ENCODE measurements at places on chromosomes 4 and X.

DNA sequence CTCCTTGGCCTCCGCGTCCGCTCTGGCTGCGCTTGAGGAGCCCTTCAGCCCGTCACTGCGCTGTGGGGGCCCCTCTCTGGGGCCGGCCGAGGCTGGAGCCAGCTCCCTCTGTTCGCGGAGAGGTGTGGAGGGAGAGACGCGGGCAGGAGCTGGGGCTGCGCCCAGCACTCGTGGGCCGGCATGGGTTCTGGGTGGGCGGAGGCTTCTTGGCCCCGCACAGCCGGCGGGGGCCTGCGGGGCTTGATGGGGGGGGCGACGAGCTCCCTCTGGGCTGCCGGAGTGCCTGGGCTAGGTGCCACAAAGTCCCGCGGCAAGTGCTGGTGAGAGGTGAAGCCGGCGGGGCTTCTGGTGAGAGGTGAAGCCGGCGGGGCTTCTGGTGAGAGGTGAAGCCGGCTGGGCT, 61.9 kb downstream of the ANKRD50 start:
- no peaks in the 10 kb centered on the region for H3K27me3 ChIP-seq
- no peaks in the 10 kb centered on the region for H3K4me1 ChIP-seq
- no peak overlapping the region for H3K4me3 ChIP-seq
- H3K36me3 ChIP-seq, result peaks cover 7% of the 10 kb centered on the region
- DNase-seq, result no peak

DNA sequence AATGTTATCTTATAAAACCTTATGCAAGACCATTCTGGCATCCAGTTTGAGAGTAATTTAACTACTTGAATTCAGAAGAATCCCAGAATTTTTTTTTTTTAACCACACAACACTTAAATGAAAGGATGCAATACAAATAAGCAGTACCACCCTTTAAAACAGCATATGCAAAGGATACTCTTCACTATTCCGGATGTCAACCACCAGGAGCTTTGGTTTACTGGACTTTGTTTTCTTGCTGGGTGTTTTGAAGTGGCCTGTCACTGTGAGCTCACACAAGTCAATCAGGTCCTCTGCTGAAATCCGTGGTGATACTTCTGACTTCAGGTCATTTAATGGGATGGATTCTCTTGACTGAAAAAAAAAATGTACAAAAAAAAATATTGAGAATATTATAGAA, 200.0 kb downstream of the TBCK start:
- H3K4me3 ChIP-seq, result no peak overlapping the region
- no peaks in the 10 kb centered on the region for H3K4me1 ChIP-seq
- H3K36me3 ChIP-seq, result peaks cover 60% of the 10 kb centered on the region
- no peaks in the 10 kb centered on the region for H3K27me3 ChIP-seq
- no peak overlapping the region for H3K27ac ChIP-seq
- no peak for DNase-seq

DNA sequence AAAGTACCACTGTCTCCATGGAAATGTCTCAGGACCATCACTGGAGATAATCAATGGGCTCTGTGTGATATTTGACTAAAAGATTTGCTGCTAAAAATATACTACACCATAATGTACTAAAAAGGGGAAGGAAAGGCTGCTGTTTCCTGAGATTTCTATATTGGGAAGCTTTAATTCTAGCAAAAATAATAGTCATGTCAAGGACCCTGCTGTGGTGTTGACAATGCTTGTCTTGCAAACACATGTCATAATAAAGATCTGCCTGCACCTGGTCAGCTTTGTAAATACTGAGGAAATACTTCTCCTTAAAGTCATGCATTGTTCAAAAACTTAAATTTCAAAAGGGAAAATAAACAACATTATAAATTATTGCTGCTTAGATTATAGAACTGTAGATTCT, 417.9 kb downstream of the GPM6A start:
- no peaks in the 10 kb centered on the region for H3K4me1 ChIP-seq
- no peak overlapping the region for H3K27ac ChIP-seq
- DNase-seq, result no peak
- no peaks in the 10 kb centered on the region for H3K36me3 ChIP-seq
- no peaks in the 10 kb centered on the region for H3K27me3 ChIP-seq

- peak overlapping the region; percentile 23 for H3K4me3 ChIP-seq
- H3K27me3 ChIP-seq, result peaks cover 3% of the 10 kb centered on the region
- H3K27ac ChIP-seq, result peak overlapping the region; percentile 43
- H3K4me1 ChIP-seq, result peaks cover 23% of the 10 kb centered on the region
- H3K36me3 ChIP-seq, result peaks cover 37% of the 10 kb centered on the region
Observed at GRCh38 chr4:48756689-48757220, 23.3 kb downstream of the FRYL start.

DNA sequence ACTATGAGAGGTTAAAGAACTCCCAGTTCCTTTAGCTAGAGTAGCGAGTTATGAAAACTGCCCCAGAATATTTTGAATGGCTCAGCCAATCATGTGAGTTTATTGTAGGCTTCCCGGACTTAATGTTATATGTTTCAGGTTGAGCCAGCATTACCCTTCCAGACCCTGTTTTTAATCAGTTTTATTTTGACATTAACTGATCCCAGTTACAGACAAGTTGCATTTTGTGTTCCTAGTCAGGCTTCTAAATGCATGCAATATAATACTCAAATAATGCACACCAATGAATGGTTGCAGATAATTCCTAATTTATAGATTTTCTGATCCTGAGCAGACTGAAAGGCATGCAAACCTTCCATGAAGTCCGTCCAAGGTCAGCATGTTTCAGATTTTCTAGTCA, 57.8 kb downstream of the EDNRA start:
- no peaks in the 10 kb centered on the region for H3K27me3 ChIP-seq
- DNase-seq, result no peak
- no peaks in the 10 kb centered on the region for H3K36me3 ChIP-seq
- no peak overlapping the region for H3K27ac ChIP-seq
- H3K4me1 ChIP-seq, result no peaks in the 10 kb centered on the region

DNA sequence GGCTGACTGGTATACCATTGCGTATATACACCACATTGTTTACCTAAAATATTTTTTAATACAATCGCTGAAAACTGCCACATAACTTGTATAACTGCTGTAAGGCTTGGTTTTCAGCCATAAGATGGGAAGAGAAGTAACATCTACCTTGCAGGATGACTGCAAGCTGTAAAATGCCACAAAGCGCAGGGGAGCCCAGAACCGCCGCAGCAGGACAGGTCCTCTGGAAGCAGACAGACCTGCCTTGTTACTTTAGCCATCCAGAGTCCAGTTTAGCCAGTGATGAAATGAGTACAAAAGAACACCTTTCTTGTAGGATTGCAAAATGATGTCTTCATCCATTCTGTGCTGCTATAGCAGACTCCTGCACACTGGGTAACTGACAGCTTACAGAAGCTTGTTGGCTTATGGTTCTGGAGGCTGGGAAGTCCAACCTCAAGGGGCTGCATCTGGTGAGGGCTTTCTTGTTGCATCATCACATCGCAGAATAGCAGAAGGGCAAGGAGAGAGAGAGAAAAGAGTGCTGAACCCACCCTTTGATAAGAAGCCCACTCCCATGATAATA, 4.1 kb upstream of the CTBP1 start:
- H3K4me1 ChIP-seq, result peaks cover 6% of the 10 kb centered on the region
- DNase-seq, result no peak
- H3K27ac ChIP-seq, result no peak overlapping the region
- H3K36me3 ChIP-seq, result peaks cover 45% of the 10 kb centered on the region

DNA sequence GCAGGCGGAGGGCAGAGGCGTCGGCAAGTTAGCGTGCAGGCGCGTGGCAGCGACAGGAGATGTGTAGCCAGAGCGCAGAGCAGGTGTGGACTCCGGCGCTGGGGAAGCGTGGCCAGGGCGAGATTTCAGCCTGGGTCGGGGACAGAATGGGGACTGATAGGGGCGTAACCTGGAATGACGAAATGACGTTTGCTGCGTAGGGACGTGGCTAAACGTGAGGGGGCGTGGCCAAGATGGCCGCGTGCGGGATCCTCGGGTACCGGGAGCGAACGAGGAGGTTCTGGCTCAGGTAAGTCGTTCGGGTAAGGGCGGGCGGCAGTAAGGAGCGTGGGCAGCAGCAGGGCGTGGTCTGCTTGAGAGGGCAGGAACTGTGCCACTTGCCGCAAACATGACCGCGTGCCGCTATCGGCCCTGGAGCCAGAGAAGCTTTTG, 10.9 kb upstream of the CLTRN start:
- H3K36me3 ChIP-seq, result peaks cover 6% of the 10 kb centered on the region
- peaks cover 19% of the 10 kb centered on the region for H3K4me1 ChIP-seq
- peaks cover 5% of the 10 kb centered on the region for H3K27me3 ChIP-seq
- DNase-seq, result peak; percentile 58
- no peak overlapping the region for H3K27ac ChIP-seq

DNA sequence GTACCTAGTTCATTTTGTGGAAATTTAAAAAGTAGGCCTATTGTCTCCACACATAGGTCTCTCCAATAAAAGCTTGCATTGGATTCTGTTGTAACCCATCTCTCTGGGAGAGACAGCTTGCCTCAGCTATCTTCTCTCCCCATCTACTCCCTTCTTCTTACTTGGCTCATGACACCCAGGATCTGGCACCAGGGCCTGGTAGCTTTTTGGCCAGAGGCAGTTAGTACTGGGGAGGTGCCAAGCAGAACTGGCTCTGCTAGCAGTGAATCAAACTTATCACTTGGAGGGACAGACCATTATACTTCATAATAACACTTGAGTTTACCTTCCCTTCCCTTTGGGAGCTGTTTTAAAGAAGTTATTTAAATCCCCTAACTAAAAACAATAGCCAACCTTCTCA, 31.8 kb downstream of the PLAC1 start:
- H3K4me1 ChIP-seq, result peaks cover 14% of the 10 kb centered on the region
- no peak overlapping the region for H3K27ac ChIP-seq
- H3K27me3 ChIP-seq, result no peaks in the 10 kb centered on the region
- no peak for DNase-seq
- H3K36me3 ChIP-seq, result no peaks in the 10 kb centered on the region

DNA sequence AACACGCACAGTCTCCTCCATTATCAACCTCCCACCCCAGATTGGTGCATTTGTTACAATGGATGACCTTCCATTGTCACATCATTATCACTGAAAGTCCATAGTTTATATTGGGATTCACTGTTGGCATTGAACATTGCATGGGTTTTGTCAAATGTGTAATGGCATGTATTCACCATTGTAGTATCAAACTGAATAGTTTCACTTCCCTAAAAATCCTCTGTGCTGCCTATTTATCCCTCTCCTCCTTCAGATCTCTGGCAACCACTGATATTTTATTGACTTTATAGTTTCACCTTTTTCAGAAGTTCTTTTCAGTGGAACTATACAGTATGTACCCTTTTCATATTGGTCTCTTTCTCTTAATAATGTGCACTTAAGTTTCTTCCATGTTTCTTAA, 1565.4 kb downstream of the PCDH18 start:
- H3K36me3 ChIP-seq, result no peaks in the 10 kb centered on the region
- no peak for DNase-seq
- H3K4me1 ChIP-seq, result no peaks in the 10 kb centered on the region
- no peak overlapping the region for H3K27ac ChIP-seq
- no peaks in the 10 kb centered on the region for H3K27me3 ChIP-seq
- no peak overlapping the region for H3K4me3 ChIP-seq

GRCh38 chr4:185895866-185896265, 83.9 kb upstream of the SORBS2 start:
- no peaks in the 10 kb centered on the region for H3K4me1 ChIP-seq
- H3K4me3 ChIP-seq, result no peak overlapping the region
- H3K27me3 ChIP-seq, result peaks cover 2% of the 10 kb centered on the region
- no peak for DNase-seq
- no peaks in the 10 kb centered on the region for H3K36me3 ChIP-seq

DNA sequence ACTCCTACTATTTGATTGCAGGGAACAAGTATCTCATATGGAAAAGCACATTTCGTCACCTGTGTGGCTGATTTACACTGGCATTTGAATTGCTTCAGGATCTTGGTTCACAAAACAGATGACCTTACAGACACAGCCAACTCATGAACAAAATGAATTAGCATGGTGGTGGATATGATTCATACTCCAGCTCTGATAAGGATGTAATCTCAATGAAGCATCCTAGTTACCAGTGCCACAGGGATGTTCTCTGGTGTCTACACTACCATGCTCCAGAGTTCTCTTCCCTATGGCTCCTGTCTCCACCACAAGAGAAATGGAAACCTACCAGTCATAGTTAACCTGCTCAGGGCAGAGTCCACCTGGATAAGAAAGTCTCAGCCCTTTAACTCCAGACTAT, 40.7 kb downstream of the TEC start:
- peaks cover 13% of the 10 kb centered on the region for H3K4me1 ChIP-seq
- no peak overlapping the region for H3K4me3 ChIP-seq
- H3K27me3 ChIP-seq, result no peaks in the 10 kb centered on the region
- no peaks in the 10 kb centered on the region for H3K36me3 ChIP-seq
- H3K27ac ChIP-seq, result no peak overlapping the region

DNA sequence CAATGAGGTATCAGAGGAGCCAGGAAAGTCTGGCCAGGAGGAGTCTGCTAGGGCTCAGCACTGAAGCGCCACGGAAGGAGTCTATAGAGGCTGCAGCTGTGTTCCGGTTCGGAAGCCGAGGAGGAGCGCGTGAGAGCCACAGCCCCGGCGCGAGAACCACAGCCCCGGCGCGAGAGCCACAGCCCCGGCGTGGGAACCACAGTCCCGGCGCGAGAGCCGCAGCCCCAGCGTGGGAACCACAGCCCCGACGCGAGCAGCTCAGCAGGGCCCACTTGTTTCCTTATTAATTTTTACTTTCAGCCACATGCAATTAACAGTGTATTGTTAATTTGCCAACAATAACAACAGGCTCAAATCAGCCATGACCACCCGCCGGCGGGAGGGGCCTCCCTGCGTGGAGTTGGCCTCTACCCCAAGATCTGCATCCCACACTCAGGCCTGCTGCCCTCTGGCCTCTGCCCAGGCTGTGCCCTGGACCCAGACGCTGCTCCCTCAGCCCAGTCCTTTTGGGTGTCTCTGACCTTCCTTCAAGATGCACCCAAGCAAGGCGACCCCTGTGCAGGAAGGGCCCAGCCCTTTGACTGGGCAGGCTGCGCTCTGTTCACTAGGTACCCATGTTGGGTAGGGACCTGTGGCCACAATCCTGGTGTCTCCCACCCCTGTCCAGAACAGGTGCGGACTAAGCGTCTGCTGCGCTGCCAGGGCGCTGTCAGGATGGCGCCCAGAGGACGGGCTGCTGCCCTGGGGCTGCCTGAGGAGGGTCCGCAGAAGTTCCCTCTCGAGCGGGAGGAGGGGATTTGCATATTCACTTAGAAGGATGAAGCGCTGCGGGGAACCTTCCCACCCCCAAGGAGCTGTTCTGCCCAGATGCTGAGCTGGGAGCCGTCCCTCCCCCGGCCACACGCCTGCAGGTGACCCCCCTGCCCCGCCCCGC, 113.8 kb downstream of the ADRA2C start:
- no peak for DNase-seq
- no peaks in the 10 kb centered on the region for H3K36me3 ChIP-seq
- H3K4me1 ChIP-seq, result peaks cover 2% of the 10 kb centered on the region
- peaks cover 7% of the 10 kb centered on the region for H3K27me3 ChIP-seq

Data from endothelial cell (in vitro differentiated cells).